ENCODE measurements at places on chromosomes 7 and 10.

DNA sequence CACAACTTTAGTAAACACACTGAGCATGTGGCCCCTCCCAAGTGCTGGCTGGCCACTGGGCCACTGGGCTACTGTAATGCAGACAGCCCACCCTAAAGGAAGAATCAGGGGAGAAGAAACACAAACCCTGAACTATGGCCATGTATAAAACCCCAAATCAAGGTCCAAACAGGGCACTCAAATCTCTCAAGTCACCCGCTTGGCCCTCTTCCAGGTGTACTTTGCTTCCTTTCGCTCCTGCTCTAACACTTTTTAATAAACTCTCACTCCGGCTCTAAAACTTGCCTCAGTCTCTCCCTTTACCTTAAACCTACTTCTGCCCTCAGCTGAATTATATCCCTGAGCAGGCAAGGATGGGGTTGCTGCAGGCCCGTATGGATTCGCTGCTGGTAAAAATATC, 72.6 kb downstream of the TPK1 start:
- DNase-seq = no peak

GRCh38 chr10:25966844-25967243, 32.8 kb downstream of the MYO3A start:
- no peak for DNase-seq

DNA sequence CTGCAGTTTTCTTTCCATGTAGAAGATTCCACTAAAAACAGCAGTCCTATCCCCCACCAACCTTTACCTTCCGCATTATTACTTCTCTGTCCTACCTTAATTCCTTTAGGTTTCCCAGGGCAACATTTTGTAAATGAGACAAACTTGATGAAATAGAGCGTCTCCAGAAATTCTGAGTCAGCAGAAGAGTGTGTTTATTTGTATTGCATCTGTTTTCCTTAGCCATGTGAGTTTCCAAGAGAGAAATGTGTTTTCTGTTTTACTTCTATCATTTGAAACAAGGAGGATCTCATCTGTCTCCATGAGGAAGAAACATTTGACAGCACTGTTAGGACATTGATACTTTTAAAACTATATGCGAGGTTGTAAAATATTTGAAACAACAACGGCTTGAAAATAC, 244.2 kb upstream of the PLXDC2 start:
- DNase-seq = no peak

- DNase-seq = no peak
Observed at GRCh38 chr10:114499630-114500190, 95.4 kb upstream of the AFAP1L2 start.

DNA sequence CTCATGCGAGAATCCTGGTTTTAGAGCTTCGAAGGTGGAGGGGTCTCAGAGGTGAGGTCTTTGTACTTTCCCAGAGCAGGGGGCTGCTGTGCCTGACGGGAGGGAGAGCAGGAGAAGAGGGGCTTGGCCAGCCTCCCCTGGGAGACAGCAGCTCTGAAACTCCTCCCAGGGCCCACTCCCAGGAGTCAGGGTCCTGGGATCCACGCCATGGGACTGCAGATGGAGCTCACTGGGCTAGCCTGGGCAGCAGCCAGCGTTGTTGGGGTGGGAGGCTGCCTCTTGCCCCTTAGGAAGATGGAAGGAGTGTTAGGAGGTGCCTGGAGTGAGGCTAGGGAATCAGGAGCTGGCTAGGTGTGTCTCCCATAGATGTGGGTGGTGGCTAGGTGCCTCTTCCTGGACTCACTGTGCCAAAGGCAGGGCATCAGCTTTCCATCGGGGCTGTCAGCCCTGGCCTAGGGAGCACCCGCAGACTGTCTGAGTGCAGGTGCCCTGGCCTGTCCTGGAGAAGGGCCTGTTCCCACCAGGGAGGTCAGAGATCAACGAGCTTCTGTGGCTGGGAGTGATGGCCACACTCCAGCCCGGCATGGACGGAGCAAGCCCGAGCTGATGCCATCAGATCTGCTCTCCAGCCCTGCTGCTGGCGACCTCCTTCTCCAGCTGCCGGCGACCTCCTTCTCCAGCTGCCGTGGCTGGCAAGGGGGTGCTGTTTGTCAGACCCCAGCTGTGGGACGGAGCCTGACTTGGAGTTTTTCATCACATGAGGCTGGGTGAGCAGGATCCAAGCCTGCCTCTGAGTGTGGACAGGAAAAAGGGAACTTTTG, 111.3 kb downstream of the PTPN20 start:
- no peak for DNase-seq

DNA sequence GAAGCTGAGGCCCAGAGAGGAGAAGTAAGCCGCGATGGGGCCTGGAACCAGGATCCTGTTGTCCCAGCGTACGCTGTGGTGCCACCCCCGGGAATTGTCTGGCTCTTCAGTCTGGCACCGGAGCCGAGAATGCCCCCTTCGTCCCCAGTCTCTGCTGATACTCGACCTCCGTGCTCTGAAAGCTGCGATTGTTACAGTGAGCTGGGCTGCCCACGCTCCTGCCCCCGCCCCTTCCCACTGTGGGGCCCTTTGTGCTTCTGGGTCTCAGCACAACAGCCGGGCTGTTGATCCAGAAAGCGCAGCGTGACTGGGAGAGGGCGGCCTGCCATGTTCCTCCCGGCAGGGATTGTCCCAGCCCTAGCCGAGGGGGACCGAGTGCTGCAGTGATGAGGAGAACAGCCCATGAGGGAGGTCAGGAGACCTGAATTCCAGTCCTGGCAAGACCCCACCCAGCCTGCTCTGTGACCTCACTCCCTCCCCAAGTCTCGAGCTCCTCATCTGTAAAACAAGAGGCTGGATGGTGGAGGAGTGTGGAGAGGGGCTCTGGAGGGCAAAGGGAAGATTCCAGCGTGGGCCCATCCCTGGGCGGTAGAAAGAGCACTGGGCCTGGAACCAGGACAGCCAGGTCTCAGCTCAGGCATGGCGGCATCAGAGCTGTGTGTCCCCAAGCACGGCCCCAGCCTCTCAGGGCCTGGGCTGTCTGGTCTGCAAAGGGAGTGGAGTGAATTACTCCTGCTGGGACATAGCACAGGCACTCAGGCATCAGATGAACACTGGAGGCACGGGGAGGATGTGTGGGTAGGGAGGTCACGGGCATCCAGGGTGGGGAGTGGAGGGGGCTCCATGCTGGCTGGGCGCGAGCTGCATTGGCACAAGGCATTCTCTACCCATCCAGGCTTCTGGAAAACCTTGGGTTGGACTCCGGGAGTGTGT, 43.6 kb downstream of the TSPAN15 start:
- DNase-seq = no peak

- no peak for DNase-seq
Observed at GRCh38 chr10:29012926-29013554, 275.8 kb upstream of the LYZL1 start.

GRCh38 chr7:94656658-94656924, 658 bp upstream of the SGCE start:
- no peak for DNase-seq

GRCh38 chr7:137169282-137169698, 174.2 kb downstream of the PTN start:
- peak; percentile 47 for DNase-seq

DNA sequence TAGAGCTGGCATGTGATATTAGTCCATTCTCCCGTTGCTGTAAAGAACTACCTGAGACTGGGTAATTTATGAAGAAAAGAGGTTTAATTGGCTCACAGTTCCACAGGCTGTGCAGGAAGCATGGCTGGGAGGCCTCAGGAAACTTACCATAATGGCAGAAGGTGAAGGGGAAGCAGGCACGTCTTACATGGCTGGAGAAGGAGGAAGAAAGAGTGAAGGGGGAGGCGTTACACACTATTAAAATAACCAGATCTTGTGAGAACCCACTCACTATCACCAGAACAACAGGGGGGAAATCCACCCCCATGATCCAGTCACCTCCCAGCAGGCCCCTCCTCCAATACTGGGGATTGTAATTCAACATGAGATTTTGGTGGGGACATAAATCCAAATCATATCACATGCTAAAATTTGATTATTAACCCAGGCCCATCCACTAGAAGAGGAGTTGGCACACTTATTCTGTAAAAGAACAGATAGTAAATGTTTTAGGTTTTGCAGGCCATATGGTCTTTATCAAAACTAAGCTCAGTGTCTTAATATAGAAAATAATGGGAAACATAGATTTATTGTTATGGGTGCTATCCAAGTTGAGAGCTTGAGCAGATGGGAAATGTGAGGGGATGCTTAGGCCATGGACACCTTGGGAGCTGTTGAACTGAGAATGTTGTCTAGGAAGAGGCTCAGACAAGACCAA, 18.6 kb upstream of the HK1 start:
- DNase-seq = no peak

DNA sequence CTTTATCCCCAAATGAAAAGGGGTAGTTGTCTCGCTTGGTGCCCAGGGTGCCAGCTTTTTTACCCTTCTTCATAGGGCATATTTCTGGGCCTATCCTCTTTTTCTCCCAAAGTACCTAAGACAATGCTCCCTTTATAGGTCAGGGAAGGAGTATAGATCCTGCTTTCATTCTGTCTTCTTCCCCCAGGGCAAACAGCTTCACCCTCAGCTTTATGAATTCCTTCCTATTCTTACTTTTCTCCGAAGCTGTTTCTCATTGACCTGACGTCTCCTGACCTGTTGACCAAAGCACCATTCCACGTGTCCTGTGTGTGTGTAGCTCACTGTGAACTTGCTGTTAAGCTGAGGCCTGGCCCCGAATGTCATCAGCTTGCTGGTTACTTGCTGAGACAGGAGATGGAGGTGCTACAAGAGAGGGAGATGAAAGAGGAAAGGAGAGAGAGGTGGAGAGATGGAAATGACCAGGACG, 48.9 kb downstream of the PYROXD2 start:
- DNase-seq = no peak

DNA sequence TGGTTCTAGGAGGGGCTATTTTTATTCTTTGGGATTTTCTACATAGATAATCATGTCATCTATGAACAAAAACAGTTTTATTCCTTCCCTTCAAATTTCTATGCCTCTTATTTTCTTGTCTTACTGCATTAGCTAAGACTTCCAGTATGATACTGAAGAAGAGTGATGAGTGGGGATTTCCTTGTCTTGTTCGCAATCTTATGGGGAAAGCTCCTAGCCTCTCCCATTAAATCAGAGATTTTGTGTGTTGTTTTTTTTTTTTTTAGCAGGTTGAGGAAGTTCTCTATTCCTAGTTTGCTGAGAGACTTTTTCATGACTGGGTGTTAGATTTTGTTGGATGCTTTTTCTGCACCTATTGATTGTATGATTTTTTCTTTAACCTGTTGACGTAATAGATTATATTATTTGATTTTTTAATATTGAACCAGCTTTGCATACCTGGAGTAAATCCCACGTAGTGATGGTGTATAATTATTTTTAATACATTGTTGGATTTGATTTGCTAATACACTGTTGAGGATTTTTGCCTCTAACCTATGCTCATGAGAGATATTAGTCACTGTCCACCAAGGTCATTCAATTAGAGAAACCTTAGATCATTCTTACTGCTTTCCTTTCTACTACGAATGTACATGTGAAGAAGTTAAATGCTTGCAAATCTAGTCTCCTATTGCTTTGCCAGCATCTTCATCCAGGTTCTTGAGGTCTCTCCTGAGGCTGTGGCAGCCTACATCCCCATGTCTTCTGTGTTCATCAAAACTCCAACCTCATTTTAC, 6.5 kb downstream of the ATP5F1C start:
- DNase-seq = no peak

DNA sequence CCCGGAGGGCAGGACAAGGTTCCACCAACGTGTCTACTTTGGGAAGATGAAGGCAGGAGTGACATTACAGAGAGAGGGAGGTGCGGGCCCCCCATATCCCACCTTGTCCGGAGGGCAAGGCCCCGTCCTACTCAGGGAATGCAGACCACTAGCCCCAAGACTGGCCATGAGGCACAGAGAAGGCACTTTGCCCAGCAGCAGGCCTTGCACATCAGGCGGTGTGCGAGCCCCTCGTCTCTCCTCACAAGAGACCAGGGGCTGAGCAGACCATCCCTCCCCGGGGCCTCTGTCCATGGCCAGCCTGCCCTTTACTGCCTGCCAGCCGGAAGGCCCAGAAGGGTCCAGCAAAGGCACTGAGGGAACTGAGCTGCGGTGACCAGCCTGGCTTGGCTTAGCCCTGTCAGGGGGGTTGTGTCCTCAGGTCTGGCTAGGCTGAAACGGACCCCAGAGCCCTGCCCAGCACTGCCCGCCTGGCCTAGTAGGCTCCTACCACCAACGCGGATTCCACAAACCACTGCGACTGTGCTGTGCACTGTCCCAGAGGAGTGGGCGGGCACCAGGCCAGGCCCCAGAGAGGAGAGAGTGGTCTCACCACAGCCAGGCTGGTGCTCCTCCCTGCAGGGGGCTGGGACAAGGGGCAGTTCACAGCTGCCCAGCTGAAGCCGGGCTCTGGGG, 16.7 kb downstream of the CAMK2B start:
- no peak for DNase-seq

DNA sequence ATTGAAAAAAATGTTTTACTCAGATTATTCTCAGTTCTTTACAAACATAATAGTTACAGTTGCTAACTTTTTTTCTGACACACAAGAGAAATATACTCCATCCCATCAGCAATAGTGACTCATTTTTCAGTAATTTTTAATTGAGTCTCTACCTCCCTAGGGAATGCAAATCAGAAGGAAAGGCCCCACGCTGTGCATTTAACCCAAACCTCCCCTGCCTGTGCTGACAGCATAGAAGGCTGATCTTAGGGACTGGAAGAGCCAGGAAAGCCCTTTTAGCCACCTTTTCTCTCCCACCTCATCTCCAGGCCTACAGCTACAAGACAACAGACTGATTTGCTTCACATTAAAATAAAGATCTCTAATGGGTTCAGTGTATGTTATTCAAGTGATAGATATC, 24.7 kb upstream of the PIK3CG start:
- DNase-seq = peak; percentile 70

- no peak for DNase-seq
Observed at GRCh38 chr7:106176414-106177299, 64.5 kb upstream of the SYPL1 start.

DNA sequence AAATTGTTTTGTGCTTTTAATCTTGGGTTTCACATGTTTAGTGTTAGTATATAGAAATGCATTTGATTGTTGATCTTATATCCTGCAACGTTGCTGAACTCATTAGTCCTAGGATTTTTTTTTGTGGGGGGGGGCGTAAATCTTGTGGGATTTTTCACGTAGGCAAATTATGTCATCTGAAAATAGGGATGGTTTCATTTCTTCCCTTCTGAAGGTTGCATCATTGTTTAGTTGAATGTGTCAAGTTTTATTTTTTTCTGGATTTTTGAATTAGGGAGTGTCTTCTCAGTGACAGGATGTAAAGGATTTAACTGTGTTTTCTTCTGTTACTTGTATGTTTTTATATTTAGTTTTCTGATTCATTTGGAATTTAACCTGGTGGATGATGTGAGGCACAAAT, 26.7 kb downstream of the MKLN1 start:
- DNase-seq = no peak

- no peak for DNase-seq
Observed at GRCh38 chr10:130472236-130472635, 336.0 kb downstream of the GLRX3 start.

- DNase-seq = no peak
Observed at GRCh38 chr10:33501161-33501560, 166.7 kb upstream of the NRP1 start.

DNA sequence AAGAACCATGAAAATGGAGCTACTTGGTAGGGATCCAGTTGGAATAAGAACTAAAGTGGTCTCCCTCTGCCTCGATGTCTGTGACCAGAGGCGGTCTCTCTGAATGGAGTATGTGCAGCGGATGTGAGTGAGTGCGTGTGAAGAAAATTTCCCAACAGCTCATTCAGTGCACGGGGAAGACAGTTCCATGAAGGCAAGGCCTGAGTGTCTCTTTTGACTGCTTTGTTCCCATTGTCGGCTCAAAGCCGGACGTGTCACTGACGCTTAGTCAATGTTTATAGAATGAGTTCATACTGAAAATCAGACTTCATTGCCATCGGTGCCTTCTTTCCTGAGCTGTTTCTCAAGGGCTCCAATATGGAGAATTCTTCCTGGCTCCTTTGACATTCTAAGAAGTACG, 55.3 kb upstream of the GRB10 start:
- DNase-seq = no peak
